ENCODE measurements at places on chromosomes 4 and X. TPM values are rescaled to one million over a fixed set of nuclear protein-coding genes. Genes with fewer than 3 reads are reported as not detected.
A peak's percentile ranks its signal among the peaks of the same experiment; 100 is the strongest.

Gene FGF16
- not detected for total RNA-seq

Gene SPANXD
- not detected for total RNA-seq

Gene DRP2
- total RNA-seq: 0.68 TPM

Gene TRPC3
- total RNA-seq: 0.24 TPM

Gene RPL39
- total RNA-seq: 1,742 TPM

Gene EVC2
- total RNA-seq: 5.6 TPM

Gene GJB1
- total RNA-seq: not detected

Gene NXF2B
- not detected for total RNA-seq

- H3K27ac ChIP-seq: no peak overlapping the region
- H3K4me3 ChIP-seq: peak overlapping the region; percentile 43
- H3K36me3 ChIP-seq: no peaks in the 10 kb centered on the region
Observed at GRCh38 chr4:24913119-24913485, 260 bp upstream of the CCDC149 start.

DNA sequence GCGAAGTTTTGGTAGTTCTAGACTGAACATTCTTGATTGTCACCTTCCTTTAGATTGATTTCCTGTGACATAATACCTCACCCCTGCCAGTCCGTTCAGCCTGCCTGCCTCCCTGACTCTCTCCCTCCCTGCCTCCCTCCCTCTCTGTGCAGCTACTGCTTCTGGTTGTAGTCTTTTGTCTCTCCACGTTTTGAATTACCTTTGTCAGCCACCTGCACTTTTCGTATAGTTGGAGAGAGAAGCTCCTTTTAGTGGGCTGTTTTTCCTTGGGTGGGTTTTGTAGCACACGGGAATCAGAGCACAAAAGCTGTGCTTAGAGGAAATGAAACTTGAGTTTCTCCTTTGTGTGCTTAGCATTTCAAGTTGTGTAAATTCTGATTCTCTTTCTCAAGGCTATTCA is 32.6 kb upstream of the MSMO1 start:
- H3K36me3 ChIP-seq: no peaks in the 10 kb centered on the region
- H3K27me3 ChIP-seq: no peaks in the 10 kb centered on the region
- DNase-seq: no peak
- H3K27ac ChIP-seq: no peak overlapping the region
- H3K4me3 ChIP-seq: no peak overlapping the region

DNA sequence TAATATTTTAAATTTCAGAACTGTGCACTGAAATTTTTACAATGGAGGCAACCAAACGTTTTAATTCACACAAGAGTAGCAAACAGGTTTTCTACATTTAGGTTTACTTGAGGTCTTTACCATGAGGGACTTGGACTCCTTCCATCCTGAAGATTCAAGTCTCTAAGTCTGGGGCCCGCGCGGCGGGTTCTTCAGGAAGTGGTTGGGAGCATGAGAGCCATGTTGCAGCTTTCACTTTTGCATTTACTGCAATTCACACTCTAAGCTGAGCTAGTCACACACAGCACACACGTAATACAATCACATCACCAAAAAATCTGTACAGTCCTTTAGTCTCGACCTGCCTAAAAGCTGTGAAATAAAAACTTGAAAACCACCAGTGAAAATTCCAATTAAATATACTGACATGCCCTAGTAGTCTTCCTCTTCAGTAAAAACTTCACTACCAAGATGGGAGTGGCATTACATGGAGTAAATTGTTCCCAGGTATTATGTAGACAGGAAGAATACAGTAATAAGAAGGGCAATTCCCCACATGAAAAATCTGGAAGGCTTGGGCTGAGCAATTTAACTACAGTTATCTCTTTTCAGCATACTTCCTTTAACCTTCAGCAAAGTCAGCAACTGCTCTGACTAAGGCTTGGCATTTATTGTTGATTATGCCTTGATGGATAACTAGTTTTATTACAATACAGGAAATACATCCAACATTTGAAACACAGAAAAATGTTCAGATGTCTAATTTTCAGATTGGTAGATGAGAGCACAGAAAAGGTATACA is 571.1 kb upstream of the DIPK2B start:
- peak overlapping the region; percentile 78 for H3K27ac ChIP-seq
- peak overlapping the region; percentile 51 for H3K4me3 ChIP-seq
- H3K27me3 ChIP-seq: no peaks in the 10 kb centered on the region
- H3K4me1 ChIP-seq: peaks cover 51% of the 10 kb centered on the region

- peaks cover 47% of the 10 kb centered on the region for H3K36me3 ChIP-seq
- DNase-seq: peak; percentile 37
- peak overlapping the region; percentile 24 for H3K4me3 ChIP-seq
- H3K27ac ChIP-seq: peak overlapping the region; percentile 67
- H3K27me3 ChIP-seq: no peaks in the 10 kb centered on the region
- H3K4me1 ChIP-seq: peaks cover 14% of the 10 kb centered on the region
Observed at GRCh38 chrX:47217121-47217851, 1.2 kb upstream of the CDK16 start.

GRCh38 chrX:104968241-104968640 is 252.3 kb downstream of the TEX13A start:
- H3K4me1 ChIP-seq: no peaks in the 10 kb centered on the region
- peaks cover 4% of the 10 kb centered on the region for H3K27me3 ChIP-seq
- H3K4me3 ChIP-seq: no peak overlapping the region
- no peak for DNase-seq

- H3K4me3 ChIP-seq: no peak overlapping the region
- no peak overlapping the region for H3K27ac ChIP-seq
- no peak for DNase-seq
- no peaks in the 10 kb centered on the region for H3K4me1 ChIP-seq
Observed at GRCh38 chr4:158530381-158530780, 8.7 kb downstream of the RXFP1 start.

DNA sequence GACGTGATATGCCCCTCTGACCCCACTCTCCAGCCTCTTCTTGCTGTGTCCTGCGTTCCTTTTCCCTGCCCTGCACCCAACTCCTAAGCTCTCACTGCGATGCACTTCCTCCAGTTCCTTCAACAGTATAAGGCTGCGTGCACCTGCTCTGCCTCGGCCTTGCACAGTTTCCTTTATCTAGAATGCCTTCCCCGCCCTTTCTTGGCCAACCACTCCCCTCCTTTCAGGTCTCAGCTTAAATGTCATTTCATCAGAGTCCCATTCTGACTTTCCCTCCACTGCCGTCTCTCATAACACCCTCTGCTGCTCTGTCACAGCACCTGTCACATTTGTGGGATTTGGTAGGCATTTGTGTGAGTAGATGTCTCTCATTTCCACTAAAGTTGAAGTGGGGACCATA is 58.4 kb upstream of the NEIL3 start:
- H3K27ac ChIP-seq: no peak overlapping the region
- no peak for DNase-seq

GRCh38 chr4:772118-772517 is 53.8 kb downstream of the CPLX1 start:
- H3K4me1 ChIP-seq: no peaks in the 10 kb centered on the region
- DNase-seq: no peak
- H3K36me3 ChIP-seq: peaks cover 63% of the 10 kb centered on the region
- H3K27ac ChIP-seq: no peak overlapping the region
- no peaks in the 10 kb centered on the region for H3K27me3 ChIP-seq

GRCh38 chr4:75821966-75822365 is 80.3 kb downstream of the PPEF2 start:
- H3K4me3 ChIP-seq: no peak overlapping the region
- H3K4me1 ChIP-seq: no peaks in the 10 kb centered on the region
- DNase-seq: no peak
- no peak overlapping the region for H3K27ac ChIP-seq

- H3K27ac ChIP-seq: no peak overlapping the region
- no peaks in the 10 kb centered on the region for H3K27me3 ChIP-seq
- no peaks in the 10 kb centered on the region for H3K4me1 ChIP-seq
- no peaks in the 10 kb centered on the region for H3K36me3 ChIP-seq
Observed at GRCh38 chr4:62133977-62134376, 933.9 kb downstream of the ADGRL3 start.

GRCh38 chr4:7862561-7863192 is 77.0 kb downstream of the AFAP1 start:
- no peak overlapping the region for H3K4me3 ChIP-seq
- DNase-seq: no peak
- no peaks in the 10 kb centered on the region for H3K27me3 ChIP-seq

GRCh38 chr4:174686826-174687225 is 142.2 kb downstream of the GLRA3 start:
- no peak for DNase-seq
- no peaks in the 10 kb centered on the region for H3K4me1 ChIP-seq
- H3K27ac ChIP-seq: no peak overlapping the region
- H3K36me3 ChIP-seq: no peaks in the 10 kb centered on the region
- no peak overlapping the region for H3K4me3 ChIP-seq

GRCh38 chr4:46992338-46992737 is 1.0 kb downstream of the GABRA4 start:
- peaks cover 68% of the 10 kb centered on the region for H3K27me3 ChIP-seq
- H3K27ac ChIP-seq: no peak overlapping the region
- no peak for DNase-seq
- H3K4me3 ChIP-seq: no peak overlapping the region
- H3K4me1 ChIP-seq: no peaks in the 10 kb centered on the region

- H3K27me3 ChIP-seq: no peaks in the 10 kb centered on the region
- DNase-seq: no peak
- peaks cover 15% of the 10 kb centered on the region for H3K4me1 ChIP-seq
- no peak overlapping the region for H3K4me3 ChIP-seq
- no peaks in the 10 kb centered on the region for H3K36me3 ChIP-seq
Observed at GRCh38 chrX:34716302-34716701, 59.2 kb upstream of the TMEM47 start.

DNA sequence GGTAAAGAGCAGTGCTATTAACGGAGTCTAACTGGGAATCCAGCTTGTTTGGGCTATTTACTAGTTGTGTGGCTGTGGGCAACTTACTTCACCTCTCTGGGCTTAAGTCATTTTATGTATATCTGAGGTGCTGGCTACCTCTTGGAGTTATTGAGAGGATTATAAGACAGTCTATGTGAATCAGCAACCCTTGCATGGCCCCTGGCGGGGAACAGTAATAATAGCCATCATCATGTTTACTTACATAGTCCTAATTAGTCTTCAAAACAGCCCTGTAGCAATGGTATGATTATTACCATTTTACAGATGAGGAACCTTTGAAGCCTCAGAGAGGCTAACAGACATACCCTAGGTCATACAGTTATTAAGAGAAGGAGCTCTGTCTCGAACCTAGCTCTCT is 1.5 kb downstream of the HPRT1 start:
- H3K4me1 ChIP-seq: peaks cover 4% of the 10 kb centered on the region
- no peak for DNase-seq
- no peak overlapping the region for H3K27ac ChIP-seq
- H3K36me3 ChIP-seq: no peaks in the 10 kb centered on the region
- peak overlapping the region; percentile 83 for H3K4me3 ChIP-seq
- H3K27me3 ChIP-seq: no peaks in the 10 kb centered on the region

- peak within 1 kb of the TSS; percentile 44 for H3K4me3 ChIP-seq
- no peaks in the 10 kb centered on the region for H3K36me3 ChIP-seq
- no peaks in the 10 kb centered on the region for H3K4me1 ChIP-seq
- no peak within 1 kb of the TSS for H3K27ac ChIP-seq
Observed at GRCh38 chrX:102651242-102652011, at the start of gene GPRASP1. Gene GPRASP1, plus strand, starts transcription at chrX:102651483. Its CDS starts 2,431 bp downstream, at chrX:102653914.

GRCh38 chrX:110374559-110374958 is 15.9 kb downstream of the RTL9 start:
- H3K27me3 ChIP-seq: peaks cover 11% of the 10 kb centered on the region
- no peak for DNase-seq
- H3K4me3 ChIP-seq: no peak overlapping the region
- H3K4me1 ChIP-seq: no peaks in the 10 kb centered on the region
- no peaks in the 10 kb centered on the region for H3K36me3 ChIP-seq

DNA sequence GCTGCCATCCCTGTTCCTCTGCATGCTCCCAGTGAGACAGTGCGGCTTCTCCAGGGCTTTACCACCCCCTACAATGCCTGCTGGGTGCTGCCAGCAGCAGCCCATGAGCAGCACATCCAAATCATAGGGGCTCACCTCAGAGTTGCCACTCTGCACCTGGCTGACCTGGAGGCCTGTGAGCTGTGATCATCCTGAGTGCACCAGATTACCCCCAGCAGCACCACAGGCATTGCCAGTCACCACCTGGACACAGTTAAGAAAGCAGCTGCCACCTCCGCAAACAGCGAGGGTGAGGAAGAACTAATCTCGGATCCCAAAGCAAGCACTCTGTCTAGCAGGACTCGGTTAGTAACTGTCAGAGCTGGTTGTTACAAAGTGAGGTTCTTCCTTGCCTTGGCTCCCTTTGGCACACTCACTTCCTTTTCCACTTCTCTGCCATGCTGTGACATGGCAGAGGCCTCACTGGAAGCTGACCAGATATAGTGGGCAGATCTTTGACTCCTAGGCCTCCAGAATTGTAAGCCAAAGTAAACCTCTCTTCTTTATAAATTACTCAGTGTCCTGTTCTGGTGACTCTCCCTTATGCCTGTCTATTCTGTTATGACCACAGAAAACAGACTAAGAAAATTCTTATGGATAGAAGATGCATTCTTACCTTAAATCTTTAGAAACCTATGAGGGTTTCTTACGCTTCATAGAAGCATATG is 25.2 kb downstream of the LRIT3 start:
- H3K4me1 ChIP-seq: no peaks in the 10 kb centered on the region
- H3K27me3 ChIP-seq: no peaks in the 10 kb centered on the region
- H3K27ac ChIP-seq: no peak overlapping the region
- H3K36me3 ChIP-seq: no peaks in the 10 kb centered on the region
- DNase-seq: no peak

- H3K27ac ChIP-seq: no peak overlapping the region
- H3K27me3 ChIP-seq: no peaks in the 10 kb centered on the region
- H3K4me3 ChIP-seq: no peak overlapping the region
Observed at GRCh38 chrX:20487227-20487626, 220.5 kb upstream of the RPS6KA3 start.

DNA sequence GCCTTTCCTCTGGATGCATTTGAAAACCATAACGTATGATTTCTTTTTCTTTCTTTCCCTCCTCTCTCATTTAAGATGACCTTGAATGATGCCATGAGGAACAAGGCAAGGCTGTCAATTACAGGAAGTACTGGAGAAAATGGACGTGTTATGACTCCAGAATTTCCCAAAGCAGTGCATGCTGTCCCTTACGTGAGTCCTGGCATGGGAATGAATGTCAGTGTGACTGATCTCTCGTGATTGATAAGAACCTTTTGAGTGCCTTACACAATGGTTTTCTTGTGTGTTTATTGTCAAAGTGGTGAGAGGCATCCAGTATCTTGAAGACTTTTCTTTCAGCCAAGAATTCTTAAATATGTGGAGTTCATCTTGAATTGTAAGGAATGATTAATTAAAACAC is 142.8 kb downstream of the GRIA2 start:
- no peak overlapping the region for H3K4me3 ChIP-seq
- H3K4me1 ChIP-seq: no peaks in the 10 kb centered on the region
- DNase-seq: no peak

- no peaks in the 10 kb centered on the region for H3K4me1 ChIP-seq
- H3K27ac ChIP-seq: no peak overlapping the region
- H3K27me3 ChIP-seq: no peaks in the 10 kb centered on the region
- DNase-seq: no peak
- H3K36me3 ChIP-seq: no peaks in the 10 kb centered on the region
Observed at GRCh38 chrX:148552775-148553174, 52.4 kb downstream of the AFF2 start.

GRCh38 chr4:28686618-28687017 is 1826.0 kb downstream of the STIM2 start:
- no peaks in the 10 kb centered on the region for H3K36me3 ChIP-seq
- H3K27me3 ChIP-seq: no peaks in the 10 kb centered on the region
- H3K4me3 ChIP-seq: no peak overlapping the region

- no peaks in the 10 kb centered on the region for H3K27me3 ChIP-seq
- no peak for DNase-seq
- no peaks in the 10 kb centered on the region for H3K4me1 ChIP-seq
- H3K36me3 ChIP-seq: no peaks in the 10 kb centered on the region
- H3K4me3 ChIP-seq: no peak overlapping the region
- no peak overlapping the region for H3K27ac ChIP-seq
Observed at GRCh38 chr4:164701665-164702064, 52.3 kb upstream of the SMIM31 start.
